ENCODE measurements at places on chromosomes 1 and 21.

- DNase-seq = no peak
Observed at GRCh38 chr21:35084869-35085268, 35.8 kb upstream of the RUNX1 start.

- DNase-seq = no peak
Observed at GRCh38 chr1:6263716-6264115, 2.8 kb upstream of the GPR153 start.

DNA sequence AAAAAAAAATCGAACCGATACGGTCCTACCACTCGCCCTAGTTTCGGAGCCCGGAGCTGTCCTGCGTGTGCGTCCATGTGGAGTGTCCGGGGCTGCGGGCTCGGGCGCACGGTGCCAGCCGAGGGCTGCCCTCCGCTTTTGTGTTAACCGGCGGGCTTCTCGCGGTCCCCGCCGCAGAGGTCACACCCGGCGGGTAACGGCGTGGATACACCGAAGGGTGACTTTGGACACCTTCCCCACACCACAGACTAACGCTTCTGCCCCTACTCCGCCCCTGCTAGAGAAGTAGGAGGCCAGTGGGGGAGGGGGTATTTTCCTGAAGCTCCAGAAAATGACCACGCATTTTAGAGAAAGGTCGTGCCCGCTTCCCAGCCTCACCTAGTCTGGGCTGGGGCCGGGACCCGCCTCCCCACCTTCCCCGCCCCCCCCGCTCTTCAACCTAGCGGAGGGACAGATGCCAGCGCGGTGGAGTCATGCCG lies 609 bp upstream of the ATF3 start:
- DNase-seq = no peak

DNA sequence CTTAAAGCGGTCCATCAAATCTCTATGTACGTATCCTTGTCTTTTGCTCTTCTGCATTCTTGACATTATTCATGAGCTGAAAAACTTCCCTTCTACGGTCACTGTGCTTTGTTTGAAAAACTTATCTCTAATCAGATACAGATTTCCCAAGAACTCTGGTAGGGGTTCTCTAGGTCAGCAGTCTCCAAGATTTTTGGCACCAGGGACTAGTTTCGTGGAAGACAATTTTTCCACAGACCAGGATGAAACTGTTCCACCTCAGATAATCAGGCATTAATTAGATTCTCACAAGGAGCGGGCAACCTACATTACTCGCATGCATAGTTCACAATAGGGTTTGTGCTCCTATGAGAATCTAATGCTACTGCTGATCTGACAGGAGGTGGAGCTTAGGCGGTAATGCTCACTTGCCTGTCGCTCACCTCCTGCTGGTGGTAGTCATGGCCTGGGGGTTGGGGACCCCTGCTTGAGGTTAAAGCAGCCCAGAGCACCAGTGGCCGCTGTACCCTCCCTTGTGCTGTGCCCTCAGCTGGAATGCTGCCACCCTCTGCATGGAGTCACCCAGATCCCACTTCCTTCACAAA lies 30.8 kb downstream of the AK2 start:
- DNase-seq = no peak

DNA sequence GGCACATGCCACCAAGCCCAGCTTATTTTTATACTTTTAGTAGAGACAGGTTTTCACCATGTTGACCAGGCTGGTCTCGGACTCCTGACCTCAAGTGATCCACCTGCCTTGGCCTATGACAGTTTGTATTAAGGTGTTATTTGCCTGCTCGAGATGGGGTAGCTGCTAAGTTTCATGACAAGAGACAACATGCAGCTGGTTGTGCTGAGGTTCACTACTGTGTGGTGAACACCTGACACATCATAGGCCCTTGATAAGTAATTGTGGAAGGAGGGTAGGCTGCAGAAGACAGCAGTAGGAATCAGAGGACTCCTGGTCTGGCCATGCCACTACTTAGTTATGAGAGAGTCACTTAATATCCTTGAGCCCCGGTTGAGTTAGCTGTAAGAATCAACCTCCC lies 46.2 kb downstream of the PLPP3 start:
- DNase-seq = no peak

DNA sequence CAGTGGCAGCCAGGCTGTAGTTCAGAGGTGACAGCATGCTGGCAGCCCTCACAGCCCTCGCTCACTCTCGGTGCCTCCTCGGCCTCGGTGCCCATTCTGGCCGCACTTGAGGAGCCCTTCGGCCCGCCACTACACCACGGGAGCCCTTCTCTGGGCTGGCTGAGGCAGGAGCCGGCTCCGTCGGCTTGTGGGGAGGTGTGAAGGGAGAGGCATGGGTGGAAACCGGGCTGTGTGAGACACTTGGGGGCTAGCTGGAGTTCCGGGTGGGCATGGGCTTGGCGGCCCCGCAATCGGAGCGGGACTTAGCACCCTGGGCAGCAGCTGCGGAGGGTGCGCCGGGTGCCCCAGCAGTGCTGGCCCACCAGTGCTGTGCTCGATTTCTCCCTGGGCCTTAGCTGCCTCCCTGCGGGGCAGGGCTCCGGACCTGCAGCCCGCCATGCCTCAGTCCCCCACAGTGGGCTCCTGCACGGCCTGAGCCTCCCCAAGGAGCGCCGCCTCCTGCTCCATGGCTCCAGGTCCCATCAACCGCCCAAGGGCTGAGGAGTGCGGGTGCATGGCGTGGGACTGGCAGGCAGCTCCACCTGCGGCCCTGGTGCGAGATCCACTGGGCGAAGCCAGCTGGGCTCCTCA lies 396.8 kb downstream of the FAM72C start:
- no peak for DNase-seq

DNA sequence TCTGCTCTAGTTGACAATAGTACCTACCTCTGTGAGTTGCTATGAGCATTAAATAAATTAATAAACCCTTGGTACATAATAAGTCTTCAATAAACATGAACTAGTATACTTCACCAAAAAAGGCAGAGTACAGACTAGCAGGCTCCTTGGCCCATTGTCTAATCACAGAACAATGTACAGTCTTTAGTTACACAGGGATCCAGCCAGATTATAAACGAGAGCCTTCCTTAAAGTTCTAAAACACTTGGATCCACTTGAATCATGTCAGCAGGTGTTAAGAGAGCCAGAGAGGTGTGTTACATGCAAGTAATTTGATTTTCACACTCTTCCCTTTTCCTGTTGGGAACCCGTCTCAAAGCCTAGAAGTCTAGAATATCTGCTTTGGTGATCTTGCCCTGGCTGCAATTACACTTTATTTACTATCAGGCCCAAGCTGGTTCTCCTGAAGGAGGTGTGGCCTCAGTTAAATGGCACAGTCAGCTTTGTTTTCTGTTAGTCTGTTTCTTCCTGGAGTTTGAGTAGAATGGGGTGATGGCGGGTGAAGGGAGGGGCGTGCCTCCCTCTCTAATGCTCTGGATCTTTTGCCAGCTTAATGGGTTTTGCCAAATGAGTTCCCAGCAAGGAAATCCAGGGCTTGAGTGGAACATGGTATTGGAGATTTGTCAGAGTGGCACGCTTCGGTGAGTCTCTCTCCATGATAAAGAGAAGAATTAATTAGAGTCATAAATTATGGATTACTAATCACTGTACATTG lies 570.9 kb upstream of the CAMK1G start:
- DNase-seq = no peak

GRCh38 chr1:162213281-162213912 lies 143.9 kb downstream of the NOS1AP start:
- no peak for DNase-seq

DNA sequence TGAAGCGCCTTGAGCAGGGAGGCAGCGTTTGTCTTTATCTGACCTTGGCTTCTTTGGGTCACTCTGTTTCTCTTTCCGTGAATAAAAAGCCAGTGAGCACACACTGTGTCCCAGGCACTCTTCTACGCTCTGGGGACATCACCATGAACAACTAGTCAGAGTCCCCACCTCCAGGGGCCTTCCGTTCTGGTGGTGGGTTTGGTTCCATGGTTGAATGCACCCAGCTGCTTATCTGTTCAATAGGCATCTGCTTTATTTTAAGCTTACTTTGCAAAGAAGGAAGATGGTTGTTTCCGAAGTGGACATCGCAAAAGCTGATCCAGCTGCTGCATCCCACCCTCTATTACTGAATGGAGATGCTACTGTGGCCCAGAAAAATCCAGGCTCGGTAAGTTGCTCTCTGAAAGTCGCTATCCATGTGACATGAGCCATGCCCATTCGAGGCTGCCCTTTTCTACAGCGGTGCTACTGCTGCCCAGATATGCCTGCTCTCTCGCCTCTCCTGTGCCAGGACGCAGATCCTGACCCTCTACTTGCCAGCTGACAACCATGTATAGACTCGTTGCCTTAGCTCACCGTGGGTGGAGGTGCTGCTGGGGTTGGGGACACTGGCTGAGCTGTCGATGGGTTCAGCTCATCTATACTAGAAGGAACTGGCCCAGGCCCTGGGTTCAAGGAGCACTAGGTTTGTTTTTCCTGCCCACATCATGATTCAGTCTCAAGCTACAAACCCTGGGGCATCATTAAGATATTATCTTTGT lies 5.9 kb downstream of the MX1 start:
- no peak for DNase-seq

DNA sequence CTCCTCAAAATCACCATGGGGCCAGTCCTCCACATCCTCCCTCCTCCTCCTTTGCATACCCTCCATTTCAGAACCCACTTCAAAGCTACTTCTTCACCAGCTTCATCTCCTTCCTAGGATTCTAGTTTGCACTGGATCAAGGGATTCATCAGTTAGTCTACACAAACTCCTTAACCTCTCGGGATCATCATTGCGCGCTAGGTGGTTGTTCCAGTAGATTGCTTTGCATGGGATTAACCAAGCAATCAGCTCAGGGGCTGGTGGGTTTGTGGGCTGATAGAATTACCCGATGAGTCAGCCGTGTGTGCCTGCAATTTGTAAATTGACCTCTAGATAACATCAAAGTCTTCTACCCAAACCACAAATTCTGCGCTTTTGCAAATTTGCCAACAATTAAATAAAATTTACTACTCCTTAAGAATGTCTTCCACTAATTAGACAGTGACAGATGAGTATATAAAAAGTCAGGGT lies 7.7 kb downstream of the KANK4 start:
- DNase-seq = no peak

DNA sequence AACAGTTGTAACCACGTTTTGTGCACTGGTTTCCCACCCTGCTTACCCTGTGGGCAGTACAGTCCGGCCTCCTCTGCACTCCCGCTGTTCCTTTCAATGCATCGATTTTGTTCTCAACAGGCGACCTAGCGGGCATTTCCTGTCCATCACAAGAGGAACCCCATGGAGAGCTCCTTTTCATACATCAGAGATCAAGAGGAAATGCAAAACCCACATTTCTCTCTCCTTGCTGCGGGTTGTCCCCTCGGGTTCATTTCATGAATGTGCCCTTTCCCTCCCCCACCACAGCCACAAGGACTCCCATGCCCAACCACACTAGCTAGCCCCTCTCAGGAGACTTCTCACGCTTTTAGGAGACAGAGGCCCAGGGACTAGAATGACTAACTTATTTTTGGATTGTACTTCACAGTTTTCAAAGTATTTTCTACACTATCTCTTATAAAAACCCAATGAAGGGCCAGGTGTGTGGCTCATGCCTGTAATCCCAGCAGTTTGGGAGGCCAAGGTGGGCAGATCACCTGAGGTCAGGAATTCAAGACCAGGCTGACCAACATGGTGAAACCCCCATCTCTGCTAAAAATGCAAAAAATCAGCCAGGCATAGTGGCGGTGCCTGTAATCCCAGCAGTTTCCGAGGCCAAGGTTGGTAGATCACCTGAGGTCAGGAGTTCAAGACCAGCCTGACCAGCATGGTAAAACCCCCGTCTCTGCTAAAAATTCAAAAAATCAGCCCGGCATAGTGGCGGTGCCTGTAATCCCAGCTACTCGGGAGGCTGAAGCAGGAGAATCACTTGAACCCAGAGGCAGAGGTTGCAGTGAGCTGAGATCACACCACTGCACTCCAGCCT lies 18.4 kb downstream of the ATP1A4 start:
- peak; percentile 68 for DNase-seq

GRCh38 chr1:156368889-156369684 lies at the start of gene RHBG:
Gene RHBG, plus strand, starts transcription at chr1:156369211. Its CDS starts 39 bp downstream, at chr1:156369250.
- DNase-seq = peak; percentile 24

DNA sequence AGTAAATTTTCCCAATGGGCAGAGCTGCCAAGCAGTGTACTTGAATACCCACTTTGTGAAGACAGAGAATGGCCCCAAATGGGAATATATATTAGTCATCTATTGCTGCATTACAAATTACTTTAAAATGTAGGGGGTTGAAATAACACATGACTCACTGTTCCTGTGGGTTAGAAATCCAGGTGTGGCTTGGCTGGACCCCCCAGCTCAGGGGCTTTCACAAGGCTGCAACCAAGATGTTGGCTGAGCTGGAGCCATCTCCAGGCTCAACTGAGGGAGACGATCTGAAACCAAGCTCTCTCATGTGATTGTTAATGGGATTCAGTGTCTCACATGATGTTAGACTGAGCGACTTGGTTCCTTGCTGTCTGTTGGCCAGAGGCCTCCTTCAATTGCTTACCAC lies 33.4 kb upstream of the ARHGAP29 start:
- DNase-seq = no peak

- no peak for DNase-seq
Observed at GRCh38 chr1:116261227-116261626, 111.8 kb upstream of the ATP1A1 start.

DNA sequence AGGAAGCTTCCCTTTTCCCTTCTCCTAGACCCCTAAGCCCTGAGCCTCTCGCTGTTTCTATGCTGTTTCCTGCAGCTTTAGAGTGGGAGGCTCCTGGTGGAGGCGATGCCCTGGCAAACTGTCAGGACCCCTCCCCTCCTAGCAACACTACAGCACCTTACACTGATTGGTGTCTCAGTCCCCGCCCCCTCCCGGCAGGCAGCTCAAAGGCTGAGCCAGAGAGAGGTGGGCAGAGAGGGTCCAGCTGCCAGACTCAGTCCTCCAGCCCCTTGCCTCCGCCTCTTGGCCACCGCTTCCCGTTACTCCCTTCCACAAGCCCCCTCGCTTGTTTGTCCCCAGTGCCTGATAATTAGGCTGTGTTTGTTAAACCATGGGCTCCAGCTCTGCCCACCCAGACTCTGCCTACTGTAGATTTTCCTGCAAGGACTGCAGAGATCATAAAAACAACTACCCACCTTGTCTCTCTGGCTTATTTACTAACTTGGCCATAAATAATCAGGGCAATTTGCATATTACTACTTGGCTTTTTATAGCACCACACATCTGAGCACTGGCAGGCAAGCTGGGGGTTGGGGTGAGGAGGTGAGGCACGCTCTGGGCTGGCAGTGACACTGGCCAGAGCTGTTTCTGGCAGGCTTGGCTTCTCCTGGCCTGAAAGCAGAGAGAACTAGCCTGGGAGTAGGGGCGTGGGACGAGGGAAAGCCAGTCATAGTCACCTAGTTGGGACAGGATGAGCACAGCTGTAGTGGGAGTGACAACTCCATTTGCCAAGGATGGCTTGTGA lies 107.5 kb downstream of the CSMD2 start:
- no peak for DNase-seq
